Body of pancreas (tissue), 4 donors: ENCODE measurements at places on chromosomes 13 and 19. TPM values are rescaled to one million over a fixed set of nuclear protein-coding genes. Genes with fewer than 3 reads are reported as not detected.
A peak's percentile ranks its signal among the peaks of the same experiment; 100 is the strongest.

The CEACAM19 gene
- 3.9 TPM for total RNA-seq

DNA sequence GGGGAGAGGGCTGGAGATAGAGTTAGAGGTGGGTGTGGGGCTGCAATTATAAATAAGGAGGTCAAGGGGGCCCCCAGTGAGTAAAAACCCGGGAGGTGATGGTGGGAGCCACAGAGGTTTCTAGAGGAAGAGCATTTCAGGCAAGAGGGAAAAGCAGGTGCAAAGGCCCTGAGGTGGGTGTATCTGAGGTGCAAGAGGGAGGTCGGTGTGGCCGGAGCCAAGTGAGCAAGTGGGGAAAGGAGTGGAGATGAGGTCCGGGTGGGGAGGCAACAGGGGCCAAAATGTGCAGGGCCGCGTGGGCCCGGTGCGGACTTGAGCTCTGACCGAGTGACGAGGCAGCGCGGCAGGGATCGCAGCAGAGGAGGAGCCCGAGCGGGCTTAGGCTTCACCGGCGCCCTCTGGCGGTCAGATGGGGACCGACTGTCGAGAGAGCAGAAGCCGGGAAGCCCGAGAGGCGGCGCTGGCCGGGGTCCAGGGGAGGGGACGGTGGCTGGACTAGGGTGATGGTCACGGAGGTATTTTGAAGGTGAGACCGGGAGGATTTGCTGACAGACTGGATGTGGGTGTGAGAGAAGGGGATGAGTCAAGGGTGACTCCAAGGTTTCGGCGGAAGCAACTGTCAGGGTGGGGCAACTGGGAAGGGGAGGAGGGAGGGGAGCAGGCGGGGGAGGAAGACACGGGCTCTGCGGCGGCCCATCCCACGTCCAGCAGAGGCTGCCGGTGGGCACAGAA is 17.7 kb upstream of the SPACA4 start:
- peak; percentile 91 for DNase-seq
- no peaks in the 10 kb centered on the region for H3K27me3 ChIP-seq
- H3K4me3 ChIP-seq: no peak overlapping the region
- H3K27ac ChIP-seq: no peak overlapping the region
- H3K4me1 ChIP-seq: peaks cover 12% of the 10 kb centered on the region
- H3K36me3 ChIP-seq: no peaks in the 10 kb centered on the region

DNA sequence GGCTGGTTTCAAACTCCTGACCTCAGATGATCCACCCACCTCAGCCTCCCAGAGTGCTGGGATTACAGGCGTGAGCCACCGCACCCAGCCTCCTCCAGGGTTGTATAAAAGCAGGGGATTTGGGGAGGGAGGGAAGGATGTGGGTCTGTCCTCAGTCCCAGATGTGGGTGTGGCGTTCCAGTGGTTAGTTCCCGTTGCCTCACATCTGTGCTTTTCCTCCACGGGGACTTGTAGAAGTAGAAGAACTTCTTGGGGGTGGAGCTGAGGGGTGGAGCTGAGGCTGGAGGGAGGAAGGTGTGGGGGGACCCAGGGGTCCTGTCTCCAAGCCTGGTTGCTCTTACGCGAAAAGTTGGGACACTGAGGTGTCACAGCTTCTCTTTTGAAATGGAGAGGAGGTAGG is 514 bp upstream of the MCEMP1 start:
- H3K4me1 ChIP-seq: peaks cover 6% of the 10 kb centered on the region
- H3K36me3 ChIP-seq: no peaks in the 10 kb centered on the region
- H3K27ac ChIP-seq: no peak overlapping the region
- no peaks in the 10 kb centered on the region for H3K27me3 ChIP-seq
- DNase-seq: no peak
- no peak overlapping the region for H3K4me3 ChIP-seq

DNA sequence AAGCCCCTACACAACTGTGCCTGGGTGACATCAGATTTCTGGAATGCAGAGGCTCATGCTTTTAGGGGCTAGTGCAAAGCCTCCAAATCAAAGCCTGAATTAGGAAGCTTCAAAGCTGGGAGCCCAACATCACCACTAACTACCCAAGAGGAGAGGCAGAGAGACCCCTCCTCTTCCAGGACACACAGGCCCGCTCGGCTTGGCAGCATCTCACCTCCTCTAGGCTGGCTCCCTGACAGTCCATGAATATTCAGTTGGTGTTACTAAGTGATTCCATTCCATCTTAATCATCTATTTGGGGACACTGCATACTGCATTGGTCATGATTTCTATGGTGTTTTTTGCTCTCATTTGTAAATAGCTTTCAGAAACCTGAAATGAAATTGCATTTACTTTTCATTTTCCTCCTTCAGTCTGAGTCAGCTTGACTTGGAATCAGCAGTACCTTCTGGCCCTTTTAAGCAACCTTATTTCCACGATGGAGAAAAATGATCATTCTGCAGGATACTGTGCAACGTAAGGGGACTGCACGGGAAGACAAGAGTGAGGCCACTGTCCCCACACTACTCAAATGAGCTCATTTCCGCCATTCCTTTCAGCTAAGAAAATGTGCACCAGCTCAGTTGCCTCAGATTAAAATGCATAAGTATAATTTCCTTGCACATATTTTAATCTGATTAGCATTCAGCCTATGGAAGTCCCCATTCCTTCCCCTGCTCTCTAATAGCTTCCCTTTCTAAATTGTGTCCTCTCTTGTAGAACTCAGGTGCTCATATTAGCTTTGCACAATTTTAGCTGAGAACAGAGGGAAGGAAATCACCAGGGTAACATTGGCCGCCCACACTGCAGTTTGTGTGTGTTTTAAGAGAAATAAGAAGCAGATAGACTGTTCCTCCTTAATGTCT is 219.9 kb downstream of the RFC3 start:
- no peaks in the 10 kb centered on the region for H3K36me3 ChIP-seq
- DNase-seq: no peak
- no peak overlapping the region for H3K4me3 ChIP-seq
- no peaks in the 10 kb centered on the region for H3K27me3 ChIP-seq

- no peak overlapping the region for H3K4me3 ChIP-seq
- no peak overlapping the region for H3K27ac ChIP-seq
- DNase-seq: no peak
- no peaks in the 10 kb centered on the region for H3K27me3 ChIP-seq
Observed at GRCh38 chr19:29887442-29887855, 54.6 kb upstream of the URI1 start.

GRCh38 chr13:109899316-109899715 is 112.9 kb upstream of the IRS2 start:
- no peaks in the 10 kb centered on the region for H3K27me3 ChIP-seq
- H3K27ac ChIP-seq: no peak overlapping the region
- no peaks in the 10 kb centered on the region for H3K36me3 ChIP-seq
- no peak for DNase-seq
- H3K4me1 ChIP-seq: no peaks in the 10 kb centered on the region

DNA sequence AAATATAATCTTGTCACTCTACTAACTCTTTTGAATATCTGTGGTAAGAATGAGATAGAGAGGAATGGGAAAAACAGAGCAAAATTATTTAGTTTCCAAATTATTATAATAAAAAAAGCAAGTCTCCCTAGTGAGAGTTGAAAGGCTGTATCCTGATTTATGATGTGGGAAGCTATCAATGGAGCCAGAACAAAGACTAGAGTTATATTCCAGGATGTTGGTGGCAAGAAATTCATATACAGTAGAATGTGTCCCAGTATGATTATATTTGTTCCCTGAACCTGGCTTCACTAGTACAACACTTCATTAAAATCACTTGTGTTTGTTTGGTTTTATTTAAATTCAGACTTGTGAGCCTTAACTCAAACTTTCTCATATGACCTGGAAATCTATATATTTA is 630.3 kb downstream of the GPC5 start:
- no peaks in the 10 kb centered on the region for H3K27me3 ChIP-seq
- H3K36me3 ChIP-seq: no peaks in the 10 kb centered on the region
- no peak for DNase-seq
- H3K4me3 ChIP-seq: no peak overlapping the region
- H3K4me1 ChIP-seq: no peaks in the 10 kb centered on the region

DNA sequence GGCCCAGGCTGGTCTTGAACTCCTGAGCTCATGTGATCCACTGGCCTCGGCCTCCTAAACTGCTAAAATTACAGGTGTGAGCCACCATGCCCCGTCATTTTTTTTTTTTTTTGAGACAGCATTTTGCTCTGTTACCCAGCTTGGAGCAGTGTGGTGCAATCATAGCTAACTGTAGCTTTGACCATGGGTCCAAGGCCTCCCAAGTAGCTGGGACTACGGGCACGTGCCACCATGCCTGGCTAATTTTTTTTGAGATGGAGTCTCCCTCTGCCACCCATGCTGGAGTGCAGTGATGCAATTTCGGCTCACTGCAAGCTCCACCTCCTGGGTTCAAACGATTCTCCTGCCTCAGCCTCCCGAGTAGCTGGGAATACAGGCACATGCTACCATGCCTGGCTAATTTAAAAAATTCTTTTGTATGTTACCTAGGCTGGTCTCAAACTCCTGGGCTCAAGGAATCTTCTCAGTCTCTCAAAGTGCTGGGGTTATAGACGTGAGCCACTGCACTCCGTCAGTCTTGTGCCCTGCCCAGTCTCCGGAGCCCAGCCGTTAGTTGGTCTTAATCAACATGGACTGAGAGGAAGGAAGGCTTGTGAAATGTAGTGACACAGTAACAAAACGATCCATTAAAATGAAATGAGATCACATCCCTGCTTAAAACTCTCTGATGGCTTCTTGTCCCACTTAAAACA is 1.4 kb upstream of the LRG1 start:
- DNase-seq: no peak
- H3K4me1 ChIP-seq: peaks cover 53% of the 10 kb centered on the region
- H3K36me3 ChIP-seq: no peaks in the 10 kb centered on the region
- no peak overlapping the region for H3K4me3 ChIP-seq
- H3K27me3 ChIP-seq: no peaks in the 10 kb centered on the region
